Activated CD4-positive, CD25-positive, alpha-beta regulatory T cell treated with anti-CD3 and anti-CD28 coated beads, Interleukin-2, amount 50 U/mL, for 16 hours (primary cell): ENCODE measurements at places on chromosomes 6 and 20.
A peak's percentile ranks its signal among the peaks of the same experiment; 100 is the strongest.

- no peak for DNase-seq
These were observed 9.7 kb upstream of the HSP90AB1 start for GRCh38 chr6:44237021-44237812.

DNA sequence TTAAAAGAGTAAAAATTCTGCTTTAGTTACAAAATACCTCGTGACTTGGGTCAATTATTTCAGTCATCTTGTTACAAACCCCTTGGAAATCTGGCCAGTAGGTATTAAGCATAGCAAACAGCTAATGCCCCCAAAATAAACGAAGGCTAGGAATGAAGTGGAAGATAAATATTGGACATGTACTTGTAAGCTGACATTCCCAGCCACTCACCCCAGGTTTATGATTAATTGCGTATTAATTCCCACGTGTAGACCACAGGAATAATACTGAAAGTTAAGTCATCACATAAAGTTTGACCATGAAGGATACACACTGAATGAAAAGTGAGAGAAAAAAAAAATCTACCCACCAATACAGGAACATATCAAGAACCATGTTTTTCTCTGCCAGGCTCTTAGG is 936.5 kb upstream of the ADGRB3 start:
- DNase-seq: no peak

- DNase-seq: no peak
These were observed 409.9 kb upstream of the MARCKS start for GRCh38 chr6:113447088-113447831.

DNA sequence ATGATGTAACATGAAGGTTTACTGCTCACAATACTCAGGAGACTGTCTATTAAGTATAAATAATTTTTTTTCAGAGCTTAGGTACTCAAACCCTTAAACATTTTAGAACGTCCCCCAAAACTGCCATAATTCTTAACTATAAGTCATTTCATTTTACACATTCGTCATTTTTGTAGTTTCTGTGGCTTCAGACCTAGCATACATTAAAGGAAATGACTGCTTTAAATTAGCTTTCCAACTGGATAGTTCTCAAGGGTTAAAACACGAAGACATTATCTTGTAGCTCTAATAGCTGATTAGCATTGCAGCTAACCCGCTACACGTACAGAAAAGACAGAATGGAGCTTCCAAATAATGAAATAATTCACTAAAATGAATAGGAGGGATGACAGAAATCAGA is 24.9 kb upstream of the PLN start:
- no peak for DNase-seq

DNA sequence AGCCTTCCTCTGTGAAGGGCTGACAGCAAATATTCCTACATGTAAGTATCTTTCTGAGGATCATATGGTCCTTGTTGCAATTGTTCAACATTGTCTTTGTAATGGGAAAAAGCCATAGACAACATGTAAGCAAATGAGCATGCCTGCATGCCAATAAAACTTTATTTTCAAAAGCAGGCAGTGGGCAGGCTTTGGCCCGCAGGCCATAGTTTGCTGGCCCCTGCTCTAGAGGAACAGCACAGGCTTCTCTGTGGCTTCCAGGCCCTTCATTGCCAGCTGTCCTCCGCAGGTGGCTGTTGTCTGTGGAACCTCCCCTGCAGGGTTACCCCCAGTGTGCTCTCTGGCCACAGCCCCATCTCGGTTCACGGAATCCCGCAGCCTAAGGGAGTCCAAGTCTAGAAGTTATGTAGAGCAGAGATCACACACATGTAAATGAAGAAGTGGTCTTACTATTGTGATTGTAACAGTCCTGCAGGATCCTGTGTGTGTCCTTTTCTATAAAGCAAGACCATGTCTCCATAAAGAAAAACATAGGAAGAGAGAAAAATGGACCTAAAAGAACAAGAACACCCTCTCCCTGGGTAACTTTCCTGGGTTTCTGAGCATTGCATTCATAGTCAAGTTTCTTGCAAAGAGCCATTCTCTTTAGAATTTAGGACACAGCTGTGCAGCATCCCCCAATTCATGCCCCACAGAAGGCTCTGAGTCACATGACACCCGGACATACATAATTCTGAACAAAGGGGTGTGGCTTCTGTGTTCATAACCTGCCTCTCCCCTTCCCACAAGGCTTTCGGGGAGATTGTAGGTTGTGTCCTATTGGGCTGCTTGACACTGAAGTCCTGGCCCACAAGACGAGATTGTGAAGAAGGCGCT is 10.0 kb downstream of the UNC93A start:
- no peak for DNase-seq

DNA sequence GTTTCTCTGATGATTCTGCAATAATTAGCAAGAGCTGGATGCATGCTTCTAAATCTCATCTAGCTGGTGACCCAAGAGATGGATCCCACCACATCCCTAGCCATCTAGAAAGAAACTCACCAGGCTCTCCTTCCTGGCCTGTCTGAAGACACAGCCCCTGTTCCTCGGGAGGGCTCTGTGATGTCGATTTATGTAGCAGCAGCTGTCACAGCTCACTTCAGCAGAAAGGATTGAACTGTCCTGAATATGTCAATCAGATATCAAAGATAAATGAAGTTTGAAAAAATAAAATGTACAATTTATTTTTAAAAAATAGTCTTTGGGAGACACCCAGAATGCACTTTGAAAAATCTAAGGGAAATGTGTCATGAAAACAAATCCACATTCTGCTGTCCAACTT is 67.3 kb upstream of the TSHZ2 start:
- no peak for DNase-seq

DNA sequence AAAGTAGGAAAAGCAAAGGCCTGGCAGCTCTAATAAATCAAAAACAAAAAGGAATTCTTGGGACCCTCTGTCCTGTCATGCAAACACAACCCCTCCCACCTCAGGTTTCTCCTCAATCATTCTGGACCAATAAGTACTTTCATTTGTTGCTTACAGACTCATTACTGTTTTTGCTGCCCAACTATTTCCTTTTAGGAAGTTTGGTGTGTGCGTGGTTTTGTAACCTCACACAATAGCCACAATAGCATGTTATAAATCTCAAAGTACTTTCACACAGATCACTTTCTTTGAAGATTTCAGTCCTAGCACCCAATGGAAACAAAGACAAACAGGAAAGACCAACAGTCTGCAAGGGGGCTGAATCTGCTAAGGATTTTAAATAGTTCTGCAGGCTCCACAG is 4.5 kb downstream of the MRPL14 start:
- no peak for DNase-seq

GRCh38 chr20:63330940-63331339 is 30.2 kb downstream of the CHRNA4 start:
- DNase-seq: no peak

DNA sequence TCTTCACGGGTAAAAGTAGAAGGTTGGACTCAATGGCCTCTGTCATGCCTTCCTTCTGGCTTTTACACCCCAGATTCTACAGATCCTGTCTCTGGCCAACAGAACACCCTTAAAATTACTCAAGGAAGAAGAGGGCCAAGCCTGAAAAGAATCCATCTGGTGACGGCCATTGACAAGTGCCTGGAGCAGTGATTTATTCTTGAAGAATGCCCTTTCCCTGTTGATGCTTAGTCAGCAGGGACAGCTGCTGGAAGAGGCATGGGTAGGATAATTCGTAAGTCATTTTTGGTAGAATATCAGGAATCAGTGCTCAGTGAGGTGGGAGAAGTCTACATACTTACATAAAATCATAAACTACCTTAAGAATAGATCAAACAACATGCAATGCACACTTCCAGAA is 397.9 kb downstream of the SAMD5 start:
- DNase-seq: no peak

GRCh38 chr20:46915575-46916257 is 21.1 kb downstream of the EYA2 start:
- no peak for DNase-seq

DNA sequence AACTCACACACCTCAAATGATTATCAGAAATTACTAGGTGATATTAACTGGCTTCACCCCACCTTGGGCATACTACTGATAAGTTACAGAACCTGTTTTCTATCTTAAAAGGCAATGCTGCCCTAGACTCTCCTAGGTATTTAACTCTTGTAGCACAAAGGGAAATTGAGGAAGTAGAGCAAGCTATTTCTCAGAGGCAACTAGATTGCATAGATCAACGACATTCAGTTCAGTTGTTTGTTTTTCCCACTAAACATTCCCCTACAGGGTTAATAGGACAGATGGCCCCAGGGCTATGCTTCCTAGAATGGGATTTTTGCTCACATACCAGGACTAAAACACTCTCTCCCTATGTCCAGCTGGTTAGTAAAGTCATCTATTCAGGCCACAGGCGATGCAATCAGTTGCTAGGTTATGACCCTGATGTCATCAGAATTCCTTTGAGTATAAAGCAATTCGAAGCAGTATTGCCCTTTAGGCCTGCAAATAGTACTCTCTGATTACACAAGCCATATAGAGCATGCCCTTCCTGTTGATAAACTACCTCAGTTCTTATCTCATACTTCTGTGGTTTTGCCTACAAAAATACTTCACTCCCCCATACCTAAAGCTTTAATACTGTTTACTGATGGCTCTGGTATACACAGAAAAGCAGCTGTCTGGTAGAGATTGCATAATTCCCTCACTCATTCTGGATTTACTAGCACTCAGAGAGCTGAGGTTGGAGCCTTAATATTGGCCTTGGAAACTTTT is 67.4 kb upstream of the ASCC3 start:
- no peak for DNase-seq

DNA sequence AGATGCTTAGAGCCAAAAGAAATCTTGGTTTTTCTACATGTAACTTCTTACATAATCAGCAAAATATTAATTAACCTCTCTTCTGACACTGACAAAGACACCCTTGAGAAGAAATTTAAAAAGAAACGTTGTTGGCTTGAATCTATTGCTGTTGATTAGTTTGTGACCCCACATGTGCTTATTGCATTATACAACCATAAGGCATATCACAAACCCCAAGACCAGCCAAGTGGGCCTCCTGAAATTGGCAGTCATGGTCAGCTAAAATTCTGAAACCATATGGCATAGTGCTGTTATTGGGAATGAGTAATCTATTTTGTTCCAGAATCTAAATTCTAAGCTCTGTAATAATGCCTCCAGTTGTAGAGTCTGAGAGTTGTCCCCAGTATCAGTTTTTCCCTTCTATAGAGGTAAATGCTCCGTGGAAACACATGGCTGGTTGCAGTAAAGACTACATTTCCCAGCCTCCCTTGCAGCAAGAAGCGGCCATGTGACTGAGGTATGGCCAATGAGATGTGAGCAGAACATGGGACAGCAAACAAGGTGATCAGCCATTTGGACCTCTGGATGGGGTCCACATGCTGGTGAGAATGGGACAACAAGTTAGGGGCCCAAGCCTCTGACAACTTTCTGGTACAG is 42.3 kb upstream of the PTPN1 start:
- DNase-seq: no peak

- DNase-seq: peak; percentile 43
These were observed 8.3 kb downstream of the PI16 start for GRCh38 chr6:36962874-36963273.

DNA sequence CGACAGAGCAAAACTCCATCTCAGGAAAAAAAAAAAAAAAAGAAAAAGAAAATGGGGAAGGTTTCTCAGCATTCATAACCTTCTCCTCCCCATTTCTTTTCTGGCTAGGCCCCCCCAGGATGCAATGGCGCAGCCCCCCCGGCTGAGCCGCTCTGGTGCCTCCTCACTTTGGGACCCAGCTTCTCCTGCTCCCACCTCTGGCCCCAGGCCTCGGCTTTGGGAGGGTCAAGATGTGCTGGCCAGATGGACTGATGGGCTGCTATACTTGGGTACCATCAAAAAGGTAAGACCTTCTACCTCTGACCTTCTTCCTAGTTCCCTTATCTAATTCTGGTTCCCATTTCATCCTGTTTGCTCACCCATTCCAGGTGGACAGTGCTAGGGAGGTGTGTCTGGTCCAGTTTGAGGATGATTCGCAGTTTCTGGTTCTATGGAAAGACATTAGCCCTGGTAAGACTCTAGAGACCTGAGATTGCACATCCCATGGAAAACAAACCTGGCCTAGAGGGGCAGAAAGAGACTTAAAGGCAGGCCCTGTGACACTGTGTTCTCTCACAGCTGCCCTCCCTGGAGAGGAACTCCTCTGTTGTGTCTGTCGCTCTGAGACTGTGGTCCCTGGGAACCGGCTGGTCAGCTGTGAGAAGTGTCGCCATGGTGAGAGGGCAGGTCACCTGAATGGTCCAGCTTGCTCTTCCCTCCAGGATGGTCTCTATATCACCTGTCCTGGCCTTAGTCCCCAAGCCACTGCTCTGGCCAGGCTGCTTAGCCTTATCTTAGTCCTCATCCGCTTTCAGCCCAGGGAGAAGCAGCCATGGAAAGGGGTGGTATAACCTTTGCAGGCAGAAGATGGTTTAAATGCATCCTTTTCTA is 1.6 kb downstream of the PHF1 start:
- DNase-seq: no peak

GRCh38 chr20:41048461-41049301 is 20.1 kb downstream of the TOP1 start:
- no peak for DNase-seq

GRCh38 chr20:18624948-18625347 is 37.1 kb downstream of the DTD1 start:
- DNase-seq: no peak

GRCh38 chr6:5936631-5937030 is 70.1 kb downstream of the NRN1 start:
- DNase-seq: no peak

GRCh38 chr6:53496797-53497375 is 48.0 kb downstream of the GCLC start:
- DNase-seq: no peak

GRCh38 chr6:14501240-14501639 is 383.7 kb downstream of the CD83 start:
- no peak for DNase-seq

DNA sequence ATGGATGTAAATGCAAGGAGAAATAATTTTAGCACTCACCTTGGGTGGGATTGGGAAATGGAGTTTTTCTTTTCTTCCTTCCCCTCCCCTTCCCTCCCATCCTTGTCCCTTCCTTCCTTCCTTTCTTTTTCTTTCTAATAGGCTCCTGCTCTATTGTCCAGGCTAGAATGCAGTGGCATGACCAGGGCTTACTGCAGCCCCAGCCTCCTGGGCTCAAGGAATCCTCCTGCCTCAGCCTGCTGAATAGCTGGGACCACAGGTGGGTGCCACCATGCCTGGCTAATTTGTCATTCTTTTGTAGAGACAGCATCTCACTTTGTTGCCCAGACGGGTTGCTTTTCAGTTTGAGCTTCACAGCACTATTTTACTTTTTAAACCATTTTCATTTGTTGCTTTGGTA is 21.5 kb upstream of the ATRN start:
- no peak for DNase-seq
